Kidney tubule cell (primary cell): ENCODE measurements at places on chromosomes 4 and X.
A peak's percentile ranks its signal among the peaks of the same experiment; 100 is the strongest.

DNA sequence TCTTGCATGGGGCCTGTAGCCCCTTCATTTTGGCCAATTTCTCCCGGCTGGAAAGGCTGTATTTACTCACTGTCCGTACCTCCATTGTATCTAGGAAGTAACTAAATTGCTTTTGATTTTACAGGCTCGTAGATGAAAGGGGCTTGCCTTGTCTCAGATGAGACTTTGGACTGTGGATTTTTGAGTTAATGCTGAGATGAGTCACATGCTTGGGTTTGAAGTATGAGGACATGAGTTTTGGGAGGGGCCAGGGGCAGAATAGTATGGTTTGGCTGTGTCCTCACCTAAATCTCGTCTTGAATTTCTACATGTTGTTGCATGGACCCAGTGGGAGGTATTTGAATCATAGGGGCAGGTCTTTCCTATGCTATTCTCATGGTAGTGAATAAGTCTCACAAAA lies 407.6 kb upstream of the NDST3 start:
- DNase-seq, result no peak

DNA sequence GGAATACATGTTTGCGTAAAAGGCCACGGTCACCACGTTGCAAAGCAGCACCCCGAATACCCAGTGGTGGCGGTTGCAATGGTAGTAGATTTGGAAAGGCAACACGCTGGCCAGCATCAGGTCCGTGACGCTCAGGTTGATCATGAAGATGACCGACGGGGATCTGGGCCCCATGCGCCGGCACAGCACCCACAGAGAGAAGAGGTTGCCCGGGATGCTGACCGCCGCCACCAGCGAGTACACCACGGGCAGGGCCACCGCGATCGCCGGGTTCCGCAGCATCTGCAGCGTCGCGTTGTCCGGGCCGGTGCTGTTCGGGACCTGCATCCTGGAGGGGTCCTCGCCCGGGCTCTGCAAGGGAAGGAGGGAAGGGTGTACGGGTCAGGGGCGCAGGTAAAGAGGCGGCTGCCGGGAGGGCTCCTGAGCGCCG lies 13.5 kb upstream of the ASMTL start:
- DNase-seq, result no peak

DNA sequence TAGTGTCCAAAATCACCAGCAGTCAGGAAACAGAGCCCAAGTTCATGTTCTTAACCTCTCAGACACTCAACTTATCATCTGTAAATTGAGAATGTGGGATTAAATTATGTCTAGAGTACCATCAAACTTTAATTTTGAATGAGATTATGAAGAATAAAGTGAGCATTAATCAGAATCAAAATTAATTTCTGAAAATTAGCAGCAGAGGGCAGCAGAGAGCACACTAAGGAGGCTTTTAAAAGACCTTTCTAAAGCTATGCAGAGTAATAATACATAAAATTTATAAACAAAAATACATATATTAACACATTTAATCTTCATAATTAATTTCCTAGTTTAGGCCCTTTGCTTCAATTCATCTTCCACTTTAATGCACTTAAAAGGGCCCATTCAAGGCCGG lies 7.1 kb downstream of the TASL start:
- peak; percentile 51 for DNase-seq

GRCh38 chr4:13955551-13955950 lies 328.0 kb upstream of the BOD1L1 start:
- no peak for DNase-seq

DNA sequence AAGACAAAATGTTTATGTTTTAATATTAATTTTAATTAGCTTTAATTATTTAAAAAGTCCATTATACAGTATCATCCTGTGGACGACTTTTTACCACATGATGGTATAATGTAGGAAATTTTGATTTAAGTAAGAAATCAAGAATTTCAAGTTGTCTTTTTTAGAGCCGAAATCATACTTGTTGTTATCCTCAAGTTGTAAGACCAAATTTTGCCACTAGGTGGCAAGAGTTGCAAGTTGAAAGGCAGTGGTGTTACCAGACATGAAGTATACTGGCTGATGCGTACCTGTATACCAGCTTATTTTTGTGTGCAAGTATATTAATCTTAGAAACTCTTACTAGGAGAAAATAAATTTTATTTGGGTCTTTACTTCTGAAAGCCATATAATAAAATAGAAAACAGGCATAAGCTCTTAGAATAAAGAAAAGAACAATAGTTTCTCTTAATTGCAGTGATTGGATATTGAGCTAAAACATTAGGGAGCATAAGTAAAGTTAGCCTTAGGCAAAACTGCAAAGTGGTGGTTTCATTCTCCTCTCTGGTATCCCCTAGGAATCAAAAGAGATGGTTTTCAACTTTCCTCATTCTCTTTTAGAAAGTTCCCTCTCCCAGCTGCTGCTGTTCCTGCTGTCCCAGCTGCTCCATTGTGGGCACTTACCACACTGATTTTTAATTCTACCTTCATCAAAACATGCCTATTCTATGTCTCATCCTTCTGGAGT lies 118.0 kb upstream of the WDFY3 start:
- DNase-seq, result peak; percentile 65
